ENCODE measurements at places on chromosomes 11 and 22.

GRCh38 chr22:20128902-20129746 is 2.5 kb upstream of the ZDHHC8 start:
- DNase-seq = no peak

DNA sequence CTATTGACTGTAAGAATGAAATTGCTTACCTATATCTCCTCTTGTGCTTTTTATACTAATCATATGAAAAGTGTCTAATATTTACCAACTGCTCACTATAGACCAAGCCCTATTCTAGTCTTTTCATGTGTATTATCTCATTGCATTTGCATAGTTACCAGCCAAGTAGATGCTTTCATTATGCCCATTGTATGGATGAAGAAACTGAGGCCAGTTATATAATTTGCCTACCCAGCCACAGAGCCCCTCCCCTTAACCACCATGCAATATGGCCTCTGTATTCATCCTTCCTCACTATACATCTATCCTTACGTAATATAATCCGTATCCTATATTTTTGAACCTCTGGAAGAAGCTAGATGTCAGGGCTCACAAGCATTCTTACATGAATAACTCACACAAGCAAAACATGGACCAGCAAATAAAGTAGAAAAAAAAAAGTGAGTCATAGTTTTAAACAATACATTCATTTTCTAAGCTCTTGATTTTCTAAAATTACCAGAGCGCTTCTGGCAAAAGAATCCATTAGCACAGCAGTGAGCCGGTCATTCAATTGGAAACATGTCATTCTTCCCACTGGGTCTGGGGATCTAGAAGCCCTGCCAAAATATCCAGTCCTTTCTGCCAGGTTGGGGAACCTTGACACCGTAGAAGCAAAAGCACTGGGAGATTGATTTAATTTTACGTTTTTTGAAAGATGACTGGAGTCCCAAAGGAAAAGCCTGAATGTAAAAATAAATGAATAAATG is 80.0 kb downstream of the C11orf91 start:
- DNase-seq = no peak

DNA sequence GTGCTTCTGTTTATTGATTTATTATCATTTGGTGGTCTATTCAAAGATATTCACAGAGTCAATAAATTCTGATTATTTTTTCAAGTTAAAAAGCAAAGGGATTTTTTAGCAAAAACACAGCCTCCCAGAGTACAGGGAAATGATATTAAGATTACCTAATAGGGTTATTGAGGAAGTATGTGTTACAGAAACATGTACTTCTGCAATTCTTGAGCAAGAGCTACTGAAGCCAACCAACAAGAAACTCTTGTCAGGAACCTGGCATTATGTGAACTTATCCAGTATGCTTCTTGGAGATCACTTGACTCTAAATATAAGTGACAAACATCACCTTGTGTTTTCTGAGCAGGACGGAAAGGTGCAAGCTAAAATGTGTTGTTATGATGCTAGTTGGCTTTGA is 42.0 kb upstream of the CARD18 start:
- DNase-seq = no peak

- DNase-seq = no peak
Observed at GRCh38 chr11:350723-351255, 18.5 kb upstream of the B4GALNT4 start.

All from H1 (cell line).